ENCODE measurements at places on chromosomes 7 and 10. TPM values are rescaled to one million over a fixed set of nuclear protein-coding genes. Genes with fewer than 3 reads are reported as not detected.
A peak's percentile ranks its signal among the peaks of the same experiment; 100 is the strongest.

GRCh38 chr10:48576501-48576900 lies 28.4 kb downstream of the ARHGAP22 start:
- no peaks in the 10 kb centered on the region for H3K27me3 ChIP-seq
- no peak overlapping the region for H3K4me3 ChIP-seq
- H3K4me1 ChIP-seq = no peaks in the 10 kb centered on the region
- no peak for DNase-seq

DNA sequence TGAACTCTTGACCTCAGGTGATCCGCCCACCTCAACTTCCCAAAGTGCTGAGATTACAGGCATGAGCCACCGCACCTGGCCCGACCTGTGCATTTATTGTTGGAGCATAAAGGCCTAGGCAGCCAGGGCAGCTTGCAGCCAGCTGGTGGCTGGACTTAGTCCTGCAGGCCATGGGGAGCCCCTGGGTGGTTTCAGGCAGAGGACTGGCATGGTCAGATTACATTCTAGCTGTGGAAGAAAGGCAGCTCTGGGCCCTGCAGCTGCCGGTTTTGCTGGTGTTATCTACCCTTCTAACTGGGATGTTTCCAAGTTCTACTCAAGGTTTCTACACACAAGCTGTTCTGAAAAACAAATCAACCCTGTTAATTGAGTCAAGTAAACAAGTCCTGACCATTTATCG lies 22.7 kb upstream of the MKRN1 start:
- H3K36me3 ChIP-seq = no peaks in the 10 kb centered on the region
- no peak overlapping the region for H3K27ac ChIP-seq
- H3K27me3 ChIP-seq = no peaks in the 10 kb centered on the region
- DNase-seq = no peak
- H3K4me3 ChIP-seq = no peak overlapping the region

ADAMTS14 gene
- total RNA-seq = 1.4 TPM

SYCE1 gene
- total RNA-seq = not detected

- peak; percentile 88 for DNase-seq
- H3K36me3 ChIP-seq = no peaks in the 10 kb centered on the region
- 0 out of 2 replicates have a peak overlapping the region, but pooled peaks have one; percentile 6 for H3K4me3 ChIP-seq
- no peaks in the 10 kb centered on the region for H3K27me3 ChIP-seq
- H3K27ac ChIP-seq = peak overlapping the region; percentile 18
- peaks cover 14% of the 10 kb centered on the region for H3K4me1 ChIP-seq
Observed at GRCh38 chr7:124072603-124073309, 39.9 kb upstream of the TMEM229A start.

DNA sequence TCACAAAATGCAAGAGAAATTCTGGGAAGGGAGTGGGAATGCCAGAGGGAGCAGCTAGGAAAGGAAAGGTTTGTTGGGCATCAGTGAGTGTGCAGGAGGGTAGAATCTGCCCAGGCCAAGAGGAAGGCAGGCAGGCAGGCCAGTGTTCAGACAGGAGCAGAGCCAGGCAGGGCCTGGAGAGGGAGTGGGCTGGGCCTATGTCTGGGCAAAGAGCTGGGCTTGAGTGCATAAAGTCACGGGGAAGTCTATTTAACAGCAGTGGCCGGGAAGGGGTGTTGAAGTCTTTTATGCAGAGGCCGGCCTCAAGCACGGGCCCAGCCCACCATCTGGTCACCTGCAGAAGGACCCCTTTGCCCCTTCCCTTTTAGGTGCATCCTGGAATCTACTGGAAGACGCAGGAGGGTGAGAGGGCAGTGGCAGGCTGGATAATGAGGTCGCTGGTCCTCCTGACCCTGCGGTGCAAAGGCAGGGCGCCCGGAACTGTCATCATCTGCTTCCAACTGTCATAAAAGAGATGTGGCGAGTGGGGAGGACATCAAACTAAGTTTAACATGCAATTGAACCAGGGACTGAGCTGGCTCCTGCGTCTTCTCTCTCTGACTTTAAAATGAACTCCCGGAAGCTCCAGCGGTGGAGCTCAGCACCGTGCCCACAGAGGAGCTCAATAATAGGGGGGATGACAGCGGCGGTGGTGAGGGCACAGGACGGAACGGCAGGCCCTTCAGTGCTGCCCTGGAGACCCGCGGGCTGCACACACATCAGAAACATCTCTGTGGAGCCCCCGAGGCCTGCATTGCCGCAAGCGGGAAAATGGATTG lies 29.5 kb downstream of the CARD11 start:
- H3K36me3 ChIP-seq = no peaks in the 10 kb centered on the region
- no peak overlapping the region for H3K4me3 ChIP-seq
- no peak overlapping the region for H3K27ac ChIP-seq
- DNase-seq = no peak

GRCh38 chr7:152866791-152867501 lies 107.4 kb downstream of the ACTR3B start:
- DNase-seq = no peak
- no peak overlapping the region for H3K27ac ChIP-seq
- no peaks in the 10 kb centered on the region for H3K36me3 ChIP-seq
- no peaks in the 10 kb centered on the region for H3K4me1 ChIP-seq
- no peak overlapping the region for H3K4me3 ChIP-seq
- H3K27me3 ChIP-seq = no peaks in the 10 kb centered on the region

- no peaks in the 10 kb centered on the region for H3K36me3 ChIP-seq
- H3K4me3 ChIP-seq = no peak overlapping the region
- peak; percentile 86 for DNase-seq
- H3K27ac ChIP-seq = peak overlapping the region; percentile 45
- peaks cover 13% of the 10 kb centered on the region for H3K4me1 ChIP-seq
Observed at GRCh38 chr10:90306187-90306586, 551.7 kb downstream of the HTR7 start.

Data from PC-3 (cell line).